ENCODE measurements at places on chromosomes 1 and 21. TPM values are rescaled to one million over a fixed set of nuclear protein-coding genes. Genes with fewer than 3 reads are reported as not detected.

- DNase-seq, result no peak
Measured at GRCh38 chr1:180094705-180095295, 59.9 kb upstream of the QSOX1 start.

DNA sequence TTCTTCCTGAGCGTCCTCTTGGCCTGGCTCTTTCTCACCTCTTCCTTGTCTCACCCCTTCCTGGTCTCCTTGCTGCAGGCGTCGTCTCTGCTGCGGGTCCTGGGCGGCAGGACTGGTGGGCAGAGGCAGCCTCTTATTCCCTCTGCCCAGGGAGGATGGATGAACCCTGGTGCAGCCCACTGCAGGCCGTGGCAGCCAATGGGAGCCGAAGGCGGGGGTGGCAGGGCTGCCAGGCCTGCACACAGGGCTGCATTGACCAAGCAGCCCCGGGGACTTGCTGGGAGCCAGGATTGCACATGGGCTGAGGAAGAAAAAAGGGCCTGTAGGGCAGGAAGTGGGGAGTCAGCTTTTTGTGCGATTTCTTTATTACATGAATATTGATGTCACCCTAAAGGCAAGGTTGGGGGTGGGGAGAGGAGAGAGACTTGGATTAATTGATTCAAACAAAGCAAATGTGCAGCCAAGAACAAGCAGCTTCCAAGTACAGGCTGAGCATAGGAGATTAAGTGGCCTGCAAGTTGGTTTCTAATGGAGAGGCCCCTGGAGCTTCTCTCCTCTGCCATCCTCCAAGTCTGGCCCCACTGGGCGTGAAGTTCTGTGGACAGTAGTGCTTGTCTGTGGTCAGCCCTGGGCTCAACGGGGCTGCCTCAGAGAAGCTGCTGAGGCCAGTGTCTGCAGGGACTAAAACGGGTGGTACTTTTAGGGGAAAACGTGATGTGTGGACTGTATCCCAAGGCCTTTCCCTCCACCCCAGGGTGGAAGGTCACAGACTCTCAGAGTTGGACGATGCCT, at the start of gene S100B:
TSS of gene S100B (minus strand) at position 108 of the 792 bp plus-strand sequence. CDS start 2,667 bp downstream, outside the sequence.
- no peak for DNase-seq

The SLC25A34 gene
- 0.86 TPM for total RNA-seq

DNA sequence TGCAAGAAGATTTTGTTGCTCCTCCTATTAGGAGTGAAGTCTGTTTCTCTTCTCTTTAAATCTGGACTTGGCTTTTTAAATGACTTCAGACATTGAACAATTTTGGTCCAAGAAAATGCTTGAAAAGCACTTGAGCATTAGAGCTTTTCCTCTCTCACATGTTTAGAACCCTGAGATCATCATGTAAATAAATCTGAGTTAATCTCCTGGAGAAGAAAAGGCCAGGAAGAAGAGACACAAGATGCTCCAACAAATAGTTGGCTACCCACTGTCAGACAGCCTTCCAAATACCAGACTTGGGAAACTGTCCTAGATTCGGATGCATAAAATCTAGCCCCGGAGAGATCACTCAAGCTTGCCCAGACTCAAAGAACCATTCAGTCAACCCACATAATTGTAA, 1353.1 kb upstream of the ADGRL4 start:
- DNase-seq, result no peak

The IVL gene
- not detected for total RNA-seq

The SH3D21 gene
- total RNA-seq, result 26.2 TPM

The NUP210L gene
- total RNA-seq, result 0.04 TPM

DNA sequence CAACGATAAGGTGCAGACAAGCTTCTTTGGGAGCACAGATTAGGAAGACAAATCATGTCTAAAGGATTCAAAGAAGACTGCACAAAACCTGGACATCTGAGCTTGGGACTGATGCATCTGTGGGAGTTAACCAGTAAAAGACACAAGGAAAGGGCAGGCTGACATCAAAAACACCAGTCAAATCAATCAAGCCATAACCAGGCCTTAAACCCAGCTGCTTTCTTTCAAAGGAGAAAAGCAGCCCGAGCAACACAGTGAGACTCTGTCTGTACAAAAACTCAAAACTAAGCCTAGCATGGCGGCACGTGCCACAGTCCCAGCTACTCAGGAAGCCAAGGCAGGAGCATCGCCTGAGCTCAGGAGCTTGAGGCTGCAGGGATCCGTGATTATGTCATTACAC, 411.6 kb downstream of the SMYD3 start:
- no peak for DNase-seq

DNA sequence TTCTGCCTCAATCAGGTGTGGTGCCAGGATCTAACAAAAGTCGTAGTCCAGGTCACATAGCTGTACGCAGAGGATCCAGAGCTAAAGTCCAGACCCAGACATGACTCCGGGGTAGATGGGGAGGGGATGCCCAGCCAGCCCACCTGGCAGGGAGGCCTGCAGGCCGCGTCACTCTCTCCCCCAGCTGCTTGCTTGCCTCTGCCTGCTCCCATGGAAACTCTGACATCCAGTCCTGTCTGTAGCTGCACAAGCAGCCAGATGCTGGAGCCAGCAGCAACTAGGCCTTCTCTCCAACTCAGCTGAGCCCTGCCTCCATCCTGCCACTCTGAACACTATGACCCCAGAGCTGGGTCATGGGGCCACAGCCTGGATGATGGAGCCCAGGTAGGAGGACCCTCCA, 8.1 kb downstream of the COL8A2 start:
- no peak for DNase-seq

DNA sequence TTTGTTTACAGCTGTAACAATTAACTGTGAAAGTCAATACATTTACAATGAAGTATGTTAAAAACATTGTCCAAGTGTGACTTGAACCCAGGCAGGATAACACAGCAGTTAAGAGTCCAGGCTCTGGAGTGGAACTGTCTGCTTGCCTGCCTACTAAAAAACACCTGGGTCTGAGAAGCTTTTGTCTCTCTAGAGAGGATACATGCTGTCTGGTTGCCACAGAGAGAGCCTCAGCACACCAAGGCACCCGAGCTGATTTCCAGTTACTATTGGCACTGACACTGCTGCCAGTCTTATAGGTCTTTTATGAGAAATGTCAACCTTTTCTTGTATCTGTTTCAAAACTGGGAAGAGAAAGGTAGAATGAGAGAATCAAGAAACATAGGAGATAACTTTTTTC, 20.2 kb upstream of the RALGPS2 start:
- DNase-seq, result no peak

The PM20D1 gene
- total RNA-seq, result 0.34 TPM

The LAPTM5 gene
- 174 TPM for total RNA-seq

The OR6N1 gene
- not detected for total RNA-seq

DNA sequence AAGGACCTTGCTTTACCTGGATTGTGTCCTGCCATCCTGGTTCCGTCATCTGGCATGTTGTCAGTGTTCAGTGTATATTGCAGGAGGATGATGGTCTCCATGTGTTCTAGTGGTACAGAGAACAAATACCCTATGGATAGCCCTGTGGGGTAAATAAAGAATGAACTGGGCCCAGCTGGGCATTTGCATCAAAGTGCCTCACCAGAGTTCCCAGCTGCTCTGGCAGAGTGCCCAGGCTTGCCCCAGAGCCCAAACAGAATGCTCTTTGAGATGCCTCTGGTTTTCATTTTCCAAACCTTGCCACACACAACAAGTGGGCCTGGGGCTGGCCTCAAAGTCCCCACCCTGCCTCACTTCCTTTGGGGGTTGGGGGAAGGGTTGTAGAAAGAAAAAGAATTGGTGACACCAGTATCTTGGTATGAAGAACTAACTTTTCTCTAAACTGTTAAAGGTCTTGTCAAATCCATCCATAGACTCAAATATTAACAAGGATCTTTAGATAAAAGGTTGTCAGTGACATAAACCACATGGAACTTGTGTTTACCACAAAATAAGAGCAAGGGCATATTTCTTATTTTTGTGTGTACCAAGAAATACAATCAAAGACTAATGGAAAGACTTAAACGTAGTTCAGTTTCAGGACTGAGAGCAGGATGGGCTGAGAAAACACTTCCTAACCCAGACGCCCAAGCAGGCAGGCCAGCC, 82.2 kb downstream of the LMO4 start:
- DNase-seq, result no peak

GRCh38 chr1:204733289-204733688, 47.8 kb upstream of the LRRN2 start:
- no peak for DNase-seq

DNA sequence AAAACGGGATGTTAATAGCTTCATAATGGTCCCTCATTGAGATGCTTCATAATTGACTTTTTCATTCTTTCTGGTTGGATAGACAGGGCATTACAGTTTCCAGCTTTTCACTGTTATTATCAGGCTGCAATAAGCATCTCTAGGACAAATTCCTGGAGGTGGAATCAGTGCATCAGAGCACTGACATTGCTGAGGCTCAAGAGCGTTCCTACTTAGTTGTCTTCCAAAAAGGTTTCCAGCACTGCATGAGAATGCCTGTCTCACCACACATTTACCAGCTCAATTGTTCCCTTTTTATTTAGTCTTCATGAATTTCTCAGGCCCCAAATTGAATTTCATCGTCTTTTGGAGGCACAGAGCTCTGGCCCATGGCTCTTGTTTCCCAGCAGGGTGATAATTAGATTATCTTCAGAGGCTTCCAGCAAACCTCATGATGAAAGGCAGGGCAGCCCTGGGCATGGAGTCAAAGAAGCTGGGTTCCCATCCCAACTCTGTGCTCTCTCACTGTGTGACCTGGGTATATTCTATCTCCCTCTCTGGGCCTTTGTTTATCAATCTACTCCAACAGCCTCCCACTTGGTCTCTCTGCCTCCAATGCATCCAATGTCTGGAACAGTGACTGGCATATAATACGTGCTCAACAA, 451.4 kb downstream of the PTPRU start:
- no peak for DNase-seq

DNA sequence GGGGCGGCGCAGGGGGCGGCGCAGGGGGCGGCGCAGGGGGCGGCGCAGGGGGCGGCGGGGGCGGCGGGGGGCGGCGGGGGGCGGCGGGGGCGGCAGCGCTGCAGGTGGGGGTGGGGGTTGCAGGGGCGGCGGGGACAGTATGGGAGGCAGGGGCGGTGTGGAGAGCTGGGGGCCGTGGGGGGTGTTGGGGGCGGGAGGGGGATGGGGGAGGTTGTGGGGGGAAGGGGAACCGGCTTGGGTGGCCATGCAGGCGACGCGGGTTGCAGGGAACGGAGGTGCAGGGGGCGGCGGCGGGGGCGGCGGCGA, 13.0 kb upstream of the SLC19A1 start:
- DNase-seq, result no peak

DNA sequence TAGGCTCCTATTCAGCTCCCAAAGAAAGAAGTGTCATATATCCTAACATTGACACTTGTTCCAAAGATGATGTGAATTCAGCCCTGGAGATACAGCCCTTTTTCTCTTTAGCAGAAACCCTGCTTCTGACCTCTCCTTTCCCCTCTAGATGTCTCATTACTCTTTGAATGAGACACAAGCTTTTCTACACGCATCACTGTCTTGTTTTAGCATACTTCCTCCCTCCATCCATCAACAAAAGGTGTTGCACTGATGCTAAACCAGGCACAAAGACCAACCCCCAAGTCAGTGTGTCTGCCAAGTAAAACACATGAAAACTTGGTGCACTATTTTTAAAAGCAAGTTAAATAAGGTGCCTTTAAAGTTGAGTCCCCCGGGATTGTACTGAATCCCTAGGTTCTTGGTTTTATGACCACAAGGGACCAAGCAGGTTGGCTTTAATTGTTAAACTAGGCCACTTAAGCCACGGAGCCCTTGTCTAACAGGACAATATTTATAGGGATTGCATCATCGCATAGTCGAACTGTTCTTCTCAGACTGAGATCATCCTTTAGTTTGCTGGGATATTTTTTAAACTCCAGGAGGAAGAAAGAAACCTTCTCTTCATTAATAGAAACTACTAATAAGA, 101.0 kb upstream of the GUCA2B start:
- no peak for DNase-seq

The RGS18 gene
- not detected for total RNA-seq

- DNase-seq, result no peak
Measured at GRCh38 chr21:28261298-28261697, 731.4 kb downstream of the LTN1 start.

GRCh38 chr1:40750451-40750908, 33.1 kb upstream of the KCNQ4 start:
- no peak for DNase-seq

The TAL1 gene
- not detected for total RNA-seq

DNA sequence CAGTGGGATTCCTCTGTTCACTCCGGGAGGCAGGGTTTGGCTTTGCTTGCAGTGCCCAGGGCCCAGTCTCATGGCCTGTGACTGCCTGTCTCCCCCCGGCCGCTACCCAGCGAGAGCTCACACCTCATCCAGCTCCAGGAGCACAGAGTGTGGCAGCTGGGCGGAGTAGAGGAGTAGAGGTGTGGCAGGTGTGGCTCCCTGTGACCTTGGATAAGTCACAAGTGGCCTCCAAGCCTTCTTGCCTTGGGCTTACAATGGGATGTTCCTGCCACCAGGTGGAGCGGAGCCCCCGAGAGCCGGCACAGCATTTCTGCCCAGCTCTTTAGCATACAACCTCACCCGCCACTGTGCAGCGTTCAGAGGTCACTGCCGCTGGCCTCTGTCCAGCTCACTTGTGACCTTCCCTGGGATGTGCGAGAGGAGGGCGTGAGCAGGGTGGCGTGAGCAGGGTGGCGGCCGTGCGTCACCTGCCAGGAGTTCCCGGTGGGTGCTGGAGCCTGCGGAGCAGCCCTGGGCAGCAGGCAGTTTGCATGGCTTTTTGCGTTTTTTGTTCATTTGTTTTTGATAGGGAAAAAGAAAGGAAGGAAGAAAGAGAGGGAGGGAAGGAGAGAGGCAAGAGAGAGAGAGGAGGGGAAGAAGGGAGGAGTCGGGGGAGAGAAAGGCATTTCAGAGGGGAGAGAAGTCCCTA, 42.4 kb downstream of the CRYAA start:
- DNase-seq, result no peak

All from activated CD4-positive, alpha-beta T cell treated with anti-CD3 and anti-CD28 coated beads for 36 hours (primary cell).